ENCODE measurements at places on chromosomes 2 and 18.
A peak's percentile ranks its signal among the peaks of the same experiment; 100 is the strongest.

DNA sequence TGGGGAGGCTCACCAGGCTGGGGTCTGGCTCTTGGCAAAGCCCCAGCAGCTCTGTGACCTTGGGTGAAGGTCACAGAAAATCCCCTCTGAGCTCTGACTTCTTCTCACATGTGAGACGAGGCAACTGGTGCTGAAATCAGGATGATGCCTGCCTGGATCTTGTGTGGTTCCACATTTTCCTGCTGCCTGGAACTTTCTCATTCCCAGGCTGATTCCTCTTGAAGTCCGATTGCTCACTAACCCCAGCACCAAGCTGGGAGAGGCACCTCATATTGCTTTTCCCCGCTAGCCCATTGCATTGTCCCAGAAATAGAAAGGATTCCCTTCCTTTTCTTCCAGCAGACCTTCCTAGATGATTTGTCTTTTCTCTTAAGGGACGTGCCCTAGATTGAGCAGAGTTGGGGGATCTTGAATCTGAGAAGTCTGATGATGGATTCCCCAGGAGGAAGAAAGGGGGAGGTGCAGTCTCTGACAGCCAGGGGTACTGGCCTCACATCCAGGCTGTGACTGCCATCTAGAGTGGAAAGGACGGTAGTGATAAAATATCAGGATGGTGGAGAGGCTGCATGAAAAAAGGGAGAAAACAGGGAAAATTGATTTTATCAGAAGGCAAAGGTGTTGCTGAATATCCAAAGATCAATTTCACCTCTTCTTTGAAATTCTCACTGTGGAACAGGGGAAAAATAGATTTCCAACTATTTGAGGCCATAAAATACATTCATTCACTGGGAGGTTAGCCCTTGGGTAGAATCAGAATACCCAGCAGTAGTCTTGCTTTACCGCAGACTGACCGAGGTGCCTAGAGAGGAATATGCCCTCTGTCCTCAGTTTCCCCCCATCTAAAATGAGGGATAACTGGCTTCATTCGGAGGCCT, 96.3 kb downstream of the FAM210A start:
- DNase-seq = peak; percentile 95

GRCh38 chr2:99726691-99727090, 236.9 kb upstream of the REV1 start:
- DNase-seq = no peak

GRCh38 chr2:42879121-42879705, 86.8 kb upstream of the HAAO start:
- DNase-seq = no peak

- no peak for DNase-seq
Observed at GRCh38 chr2:170917219-170917913, 11.7 kb upstream of the GORASP2 start.

DNA sequence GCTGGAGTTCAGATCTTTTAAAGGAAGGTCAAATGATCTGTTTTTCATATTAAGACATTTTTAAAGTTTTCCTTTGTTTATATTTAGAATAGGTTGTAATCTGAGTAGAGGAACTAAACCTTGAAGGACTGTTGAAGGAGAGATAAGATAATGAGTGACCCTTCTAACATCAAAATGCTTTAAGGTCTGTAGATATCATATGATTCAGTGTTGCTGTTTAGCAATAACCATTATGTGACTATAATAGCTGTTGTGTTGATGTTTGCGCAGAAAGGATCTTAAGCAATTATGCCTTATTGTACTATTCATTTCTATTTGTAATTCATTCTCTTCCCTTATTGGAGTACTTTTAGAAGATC, 60.0 kb downstream of the SLC16A14 start:
- DNase-seq = no peak

DNA sequence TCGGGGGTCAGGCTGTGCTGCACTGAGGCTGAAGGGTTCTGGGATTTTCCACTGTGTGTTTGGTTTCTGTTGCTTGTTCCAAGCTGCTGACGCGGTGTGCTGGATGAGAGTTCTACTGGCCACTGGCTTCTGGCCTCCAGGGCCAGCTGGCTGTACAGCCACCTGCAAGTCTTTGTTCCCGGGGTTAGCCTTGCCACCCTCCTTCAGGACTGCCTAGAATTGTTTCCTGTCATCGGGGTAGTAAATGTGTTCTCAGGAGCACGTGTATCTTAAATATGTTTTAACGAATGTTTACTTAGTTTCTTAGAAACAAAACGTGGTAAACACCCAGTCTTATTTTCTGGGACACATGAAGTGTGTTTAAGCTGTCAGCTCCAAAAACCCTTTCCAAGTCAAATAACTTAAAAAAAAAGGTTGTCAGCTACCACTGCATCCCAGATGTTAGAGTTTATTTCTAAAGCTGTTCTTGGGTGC, 231.2 kb downstream of the AGAP1 start:
- no peak for DNase-seq

- no peak for DNase-seq
Observed at GRCh38 chr2:40317046-40317445, 134.8 kb downstream of the SLC8A1 start.

- DNase-seq = no peak
Observed at GRCh38 chr2:211981451-211981850, 557.2 kb downstream of the ERBB4 start.

DNA sequence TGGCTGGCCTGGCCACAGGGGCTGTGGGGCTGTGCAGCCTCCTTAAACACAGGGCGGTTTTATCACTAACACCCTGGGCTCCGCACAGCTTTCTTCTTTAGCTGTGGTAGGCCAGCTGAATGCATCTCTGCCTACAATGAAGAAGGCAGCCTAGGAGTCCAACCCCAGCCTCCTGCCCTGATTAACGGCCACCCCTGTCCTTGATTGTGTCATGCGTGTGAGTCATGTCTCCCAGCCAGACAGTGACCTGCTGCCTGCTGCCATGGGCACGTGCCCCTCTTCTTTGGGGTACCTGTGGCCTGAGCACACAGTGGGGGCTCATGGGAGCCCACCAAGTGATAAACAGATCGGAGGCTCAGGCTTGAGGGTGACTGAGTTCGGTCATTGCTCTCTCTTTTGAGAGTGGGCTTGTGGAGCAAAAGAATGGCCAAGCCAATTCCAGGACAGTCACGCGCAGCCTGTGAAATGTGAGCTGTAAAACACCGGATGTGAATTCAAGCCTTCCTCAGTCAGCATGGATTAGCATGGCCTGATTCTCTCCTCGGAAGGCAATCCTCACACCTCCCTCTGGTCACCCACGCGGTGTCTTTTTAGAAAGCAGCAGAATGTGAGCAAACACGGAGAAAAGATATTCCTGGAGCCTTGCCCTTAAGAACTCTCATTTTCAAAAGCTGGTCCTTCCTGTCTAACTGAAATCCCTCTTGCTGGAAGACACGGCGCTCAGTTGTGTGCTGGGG, 144.1 kb downstream of the CELF4 start:
- DNase-seq = no peak

DNA sequence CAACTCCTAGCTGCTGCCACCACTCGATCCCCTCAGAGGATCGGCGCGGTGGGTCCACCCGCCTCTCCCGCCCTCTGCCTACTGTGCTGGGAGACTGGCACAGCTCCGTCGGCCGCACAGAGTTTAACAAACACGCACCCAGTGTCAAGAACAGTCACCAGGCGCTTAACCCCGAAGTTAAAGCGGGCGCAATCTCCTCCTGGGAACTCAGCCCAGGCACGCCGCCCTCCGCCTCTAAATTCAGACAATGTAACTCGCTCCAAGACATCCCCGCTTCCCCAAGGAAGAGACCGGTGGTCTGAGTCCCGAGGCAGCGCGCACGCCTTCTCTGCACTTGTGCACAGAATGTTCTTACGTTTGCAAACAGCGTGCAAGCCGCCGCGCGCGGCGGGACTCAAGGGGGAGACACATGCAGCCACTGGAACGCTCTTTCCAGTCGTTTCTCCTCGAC, 533 bp downstream of the CXCR4 start:
- no peak for DNase-seq

DNA sequence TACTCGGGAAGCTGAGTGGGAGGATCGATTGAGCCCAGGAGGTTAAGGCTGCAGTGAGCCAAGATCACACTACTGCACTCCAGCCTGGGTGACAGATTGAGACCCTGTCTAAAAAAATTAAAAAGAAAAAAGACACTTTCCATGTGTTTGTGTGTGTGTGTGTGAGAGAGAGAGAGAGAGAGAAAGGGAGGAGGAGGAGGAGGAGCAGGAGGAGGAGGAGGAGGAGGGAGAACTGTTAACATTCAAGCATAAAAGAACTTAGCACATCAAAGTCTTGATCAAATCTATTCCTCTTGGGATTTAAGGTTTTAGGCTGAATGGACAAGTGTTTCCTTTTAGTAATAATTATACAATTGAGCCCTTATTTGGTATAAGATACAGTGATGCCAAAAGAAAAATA, 75.5 kb downstream of the SPOPL start:
- no peak for DNase-seq

GRCh38 chr2:43717322-43717721, 41.1 kb upstream of the C1GALT1C1L start:
- no peak for DNase-seq

DNA sequence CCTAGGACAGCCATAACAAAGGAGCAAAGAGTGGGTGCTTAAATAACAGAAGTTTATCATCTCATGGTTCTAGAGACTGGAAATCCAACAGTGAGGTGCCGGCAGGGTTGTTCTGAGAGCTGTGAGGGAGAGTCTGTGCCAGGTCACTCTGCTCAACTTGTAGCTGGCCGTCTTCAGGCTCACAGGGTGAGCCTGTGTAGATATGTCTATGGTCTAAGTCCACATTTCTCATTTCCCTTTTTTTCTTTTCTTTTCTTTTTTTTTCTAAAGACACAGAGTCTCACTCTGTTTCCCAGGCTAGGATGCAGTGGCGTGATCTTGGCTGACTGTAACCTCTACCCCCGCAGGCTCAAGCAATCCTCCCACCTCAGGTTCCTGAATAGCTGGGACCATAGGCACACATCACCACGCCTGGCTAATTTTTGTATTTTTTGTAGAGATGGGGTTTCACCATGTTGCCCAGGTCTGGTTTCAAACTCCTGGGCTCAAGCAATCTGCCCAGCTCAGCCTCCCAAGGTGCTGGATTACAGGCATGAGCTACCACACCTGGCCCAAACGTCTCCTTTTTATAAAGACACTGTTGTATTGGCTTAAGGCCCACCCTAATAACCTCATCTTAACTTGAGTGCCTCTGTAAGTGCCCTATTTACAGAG, 142.2 kb downstream of the SP3 start:
- DNase-seq = no peak

DNA sequence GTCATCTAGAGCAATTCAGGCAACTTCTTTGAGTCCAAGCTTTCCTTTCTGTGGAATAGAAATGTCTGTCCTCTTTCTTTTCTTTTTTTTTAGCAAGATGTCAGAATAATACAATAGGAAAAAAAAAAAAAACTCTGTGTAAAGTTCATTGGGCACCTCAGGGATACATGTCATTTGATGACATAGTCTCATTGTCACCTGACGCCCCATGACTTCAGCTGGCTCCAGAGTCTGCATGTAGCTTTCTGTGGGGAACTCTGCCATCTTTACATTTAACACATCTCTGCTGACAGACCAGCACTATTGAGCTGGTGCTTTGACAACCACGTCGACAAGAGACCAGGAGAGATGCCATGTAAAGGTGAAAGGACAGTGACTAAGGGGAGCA, 172.5 kb upstream of the KLF7 start:
- DNase-seq = no peak

GRCh38 chr2:211371465-211371864, 815.1 kb downstream of the CPS1 start:
- no peak for DNase-seq

DNA sequence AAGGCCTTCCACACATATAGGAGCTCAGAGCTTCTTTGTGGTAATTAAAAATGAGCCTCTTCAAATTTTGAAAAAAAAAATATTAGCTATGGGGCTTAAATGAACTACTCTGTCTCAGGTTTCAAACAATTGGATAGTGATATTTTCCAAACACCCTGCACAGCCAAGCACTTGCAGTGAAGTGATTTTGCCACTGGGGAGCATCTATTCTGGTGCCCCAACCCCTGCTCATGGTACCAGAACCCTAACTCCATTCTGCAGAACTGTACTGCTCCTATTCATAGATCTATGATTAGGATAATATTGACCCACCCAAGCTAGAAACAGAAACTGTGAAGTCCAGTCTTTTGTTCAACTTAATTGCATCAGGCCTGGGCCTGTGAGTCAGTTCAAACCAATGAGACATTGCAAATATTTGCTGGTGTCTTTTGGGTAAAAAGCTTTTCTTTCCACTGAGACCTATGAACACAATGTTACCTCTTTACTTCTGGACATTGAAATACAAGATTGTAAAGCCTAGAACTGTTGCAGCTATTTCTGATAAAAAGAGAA, 324.0 kb downstream of the GALNT13 start:
- no peak for DNase-seq

DNA sequence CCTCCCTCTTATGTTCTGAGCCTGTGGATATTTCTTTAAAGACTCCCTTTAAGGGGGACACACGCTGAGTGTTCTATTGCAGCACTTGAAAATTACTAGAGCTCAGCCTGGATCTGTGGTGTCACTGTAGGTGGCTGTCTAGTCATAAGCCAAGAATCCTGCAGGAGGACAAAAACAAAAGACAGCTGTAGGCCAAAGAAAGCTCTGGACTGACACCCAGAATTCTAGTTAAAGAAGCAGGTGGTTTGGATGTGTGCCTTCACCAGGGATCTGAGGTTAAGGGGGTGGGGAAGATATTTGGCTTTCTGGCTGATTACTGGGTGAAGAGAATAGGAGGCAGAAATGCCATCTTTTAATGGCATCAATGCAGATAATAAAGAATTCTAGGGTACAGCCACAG, 842.5 kb upstream of the NXPH2 start:
- peak; percentile 15 for DNase-seq

- DNase-seq = no peak
Observed at GRCh38 chr2:204967199-204967960, 422.1 kb downstream of the PARD3B start.

GRCh38 chr18:79343567-79344207, 52.0 kb upstream of the NFATC1 start:
- no peak for DNase-seq

- DNase-seq = no peak
Observed at GRCh38 chr2:58865436-58865835, 624.3 kb upstream of the FANCL start.

DNA sequence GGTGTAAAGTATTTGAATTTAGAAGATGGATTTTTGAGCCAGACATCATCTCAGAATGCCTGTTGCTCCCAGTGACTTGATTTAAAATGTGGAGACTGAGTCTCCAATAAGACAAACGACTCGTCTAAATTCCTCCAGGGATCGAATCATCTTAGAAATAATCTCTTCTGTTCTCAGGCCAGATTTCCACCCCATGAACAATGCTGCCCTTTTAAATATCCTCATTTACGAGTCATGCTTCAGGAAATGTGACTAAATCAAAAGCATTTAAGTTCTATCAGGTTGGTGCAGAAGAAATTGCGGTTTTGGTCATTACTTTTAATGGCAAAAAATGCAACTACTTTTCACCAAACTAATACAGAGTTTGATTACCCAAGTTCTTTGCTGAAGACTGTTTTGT, 684.6 kb upstream of the SOX11 start:
- no peak for DNase-seq

GRCh38 chr18:37499044-37499443, 66.6 kb downstream of the CELF4 start:
- DNase-seq = no peak

Data from urothelium cell line (cell line).